ENCODE measurements at places on chromosomes 11 and 22.

GRCh38 chr11:67352546-67353316 lies 615 bp downstream of the POLD4 start:
- DNase-seq = no peak

DNA sequence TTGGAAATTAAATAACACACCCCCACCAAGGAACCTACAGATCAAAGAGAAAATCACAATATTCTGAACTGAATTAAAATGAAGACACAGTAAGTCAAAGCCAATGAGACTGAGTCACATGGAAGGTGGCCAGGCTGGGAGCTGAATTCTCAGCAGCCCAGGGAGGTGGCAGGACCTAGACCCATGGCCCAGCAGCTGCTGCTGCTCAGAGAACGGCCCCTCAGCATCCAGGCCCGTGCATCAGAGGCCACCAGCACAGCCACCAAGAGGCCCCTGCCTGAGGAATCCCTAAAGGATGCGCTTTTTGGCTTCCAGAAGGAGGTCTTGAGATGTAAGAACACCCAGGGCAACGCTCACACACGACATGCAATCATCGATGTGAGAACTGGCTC lies 35.0 kb downstream of the TBX1 start:
- DNase-seq = no peak

- no peak for DNase-seq
These were observed 623 bp downstream of the NDUFS8 start for GRCh38 chr11:68031144-68031464.

DNA sequence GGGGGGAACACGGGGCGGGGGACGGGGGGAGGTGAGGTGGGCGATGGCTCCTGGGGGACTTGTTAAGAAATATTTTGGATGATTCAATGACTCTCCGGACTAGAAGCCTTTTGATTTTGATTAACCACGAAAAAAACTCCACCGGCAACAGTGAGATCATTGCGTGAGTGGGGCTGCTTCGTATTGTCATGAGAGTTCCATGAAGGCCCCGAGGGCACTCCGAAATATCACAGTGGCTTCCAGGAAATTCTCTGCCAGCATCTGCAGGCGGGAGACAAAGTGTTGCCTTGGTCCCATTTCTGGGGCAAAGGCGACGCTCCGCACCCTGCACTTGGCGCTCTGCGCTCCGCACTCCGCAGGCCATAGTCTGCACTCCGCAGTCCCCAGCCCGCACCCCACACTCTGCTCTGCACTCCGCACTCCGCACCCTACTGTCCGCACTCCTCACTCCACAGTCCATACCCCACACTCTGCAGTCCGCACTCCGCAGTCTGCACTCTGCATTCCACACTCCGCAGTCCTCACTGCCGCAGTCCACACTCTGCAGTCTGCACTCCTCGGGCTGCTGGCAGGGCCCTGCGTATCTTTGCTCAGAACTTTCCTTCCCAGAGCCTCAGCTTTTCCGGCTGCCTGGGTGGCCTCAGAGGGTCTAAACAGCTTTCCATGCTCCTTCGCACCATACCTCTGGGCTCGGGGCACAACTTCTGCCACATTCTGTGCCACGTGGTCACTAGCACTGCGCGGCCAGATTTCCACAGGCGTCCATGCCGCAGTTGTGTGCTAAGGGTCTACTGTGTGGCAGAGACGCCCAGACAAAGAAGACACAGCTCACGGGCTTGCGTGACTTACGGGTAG lies 61.1 kb downstream of the LINC01488 start:
- peak; percentile 7 for DNase-seq

- DNase-seq = peak; percentile 53
These were observed 28.2 kb upstream of the TMPRSS4 start for GRCh38 chr11:118048472-118049370.

DNA sequence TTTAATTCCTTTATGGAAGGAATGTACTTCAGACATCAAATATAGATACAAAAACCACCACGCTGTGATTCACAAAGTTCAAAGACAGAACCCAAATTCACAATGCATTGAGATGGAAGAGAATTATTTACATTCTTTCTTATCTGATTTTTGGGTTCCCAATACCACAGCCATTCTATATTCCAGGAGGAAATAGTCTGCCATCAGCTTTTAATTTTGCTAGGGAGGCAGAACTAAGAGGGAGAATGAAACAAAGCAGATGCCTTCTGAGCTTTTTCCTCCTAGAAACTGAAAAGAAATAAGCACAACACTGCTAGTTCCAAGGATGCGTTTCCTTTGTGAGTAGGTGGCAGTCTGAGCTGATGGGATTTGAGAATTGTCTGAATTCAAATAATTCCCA lies 283.0 kb upstream of the NARS2 start:
- DNase-seq = no peak

DNA sequence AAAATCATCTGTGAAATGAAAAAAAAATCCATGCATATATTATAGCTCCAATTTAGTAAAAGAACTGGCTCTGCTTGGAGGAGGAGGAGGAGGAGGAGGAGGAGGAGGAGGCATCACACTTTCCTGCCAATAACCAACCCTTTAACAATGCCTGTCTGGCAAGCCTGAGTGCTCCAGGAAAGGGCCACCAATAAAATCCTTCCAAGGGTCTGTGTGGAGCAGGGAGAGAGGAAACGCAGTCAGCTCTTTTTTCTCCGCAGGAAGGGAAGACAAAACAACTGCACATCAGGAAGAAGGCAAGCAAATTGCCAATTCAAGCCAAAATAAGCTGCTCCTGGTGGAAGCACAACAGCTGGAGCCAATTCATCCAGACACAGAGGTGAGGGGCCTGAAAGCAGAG lies 139.0 kb downstream of the KCNC1 start:
- DNase-seq = no peak

DNA sequence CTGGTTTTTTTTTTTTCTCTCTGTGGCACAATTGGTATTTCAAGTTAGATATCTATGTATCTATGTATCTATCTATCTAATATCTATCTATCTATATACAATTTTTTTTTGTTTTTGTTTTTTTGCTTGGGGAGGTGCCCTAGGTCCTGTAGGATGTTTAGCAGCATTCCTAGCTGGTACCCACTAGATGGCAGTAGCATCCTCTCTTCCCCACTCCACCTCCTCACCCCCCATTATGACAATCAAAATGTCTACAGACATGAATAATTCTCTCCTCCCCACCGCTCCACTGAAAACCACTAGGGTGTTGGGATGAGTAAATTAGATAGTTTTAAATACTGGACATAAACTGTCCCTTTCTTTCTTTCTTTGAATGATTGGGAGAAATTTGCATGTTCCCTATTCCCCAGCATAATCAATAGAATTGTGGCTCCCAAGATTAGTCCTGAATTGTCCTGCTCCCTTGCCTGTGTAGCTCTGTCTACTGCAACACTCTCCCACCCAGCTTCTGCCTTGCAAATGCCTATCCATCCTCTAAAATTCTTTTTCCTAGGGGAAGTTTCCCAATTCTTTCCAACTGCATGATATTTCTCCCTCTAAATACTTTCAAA lies 1152.4 kb downstream of the LRRC4C start:
- DNase-seq = no peak

DNA sequence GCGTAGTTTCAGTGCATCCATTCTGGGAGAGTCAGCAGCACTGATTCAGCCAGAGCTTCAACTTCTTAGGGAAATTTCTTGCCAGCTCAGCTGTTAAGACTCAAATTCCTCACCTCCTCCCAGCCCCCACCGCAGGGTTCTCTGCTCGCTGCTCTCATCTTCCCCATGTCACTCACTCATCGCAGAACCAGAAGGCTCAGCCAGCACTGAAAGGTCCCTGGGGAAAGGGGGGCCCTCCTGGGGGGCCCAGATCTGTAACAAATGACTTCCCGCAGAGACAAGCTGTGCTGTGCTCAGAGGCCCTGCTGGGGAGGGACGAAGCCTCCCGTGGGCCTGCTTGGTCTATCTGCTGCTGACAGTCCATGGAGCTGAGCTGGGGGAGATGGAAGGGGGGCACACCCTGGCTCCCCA lies 220.6 kb downstream of the NTM start:
- DNase-seq = no peak

DNA sequence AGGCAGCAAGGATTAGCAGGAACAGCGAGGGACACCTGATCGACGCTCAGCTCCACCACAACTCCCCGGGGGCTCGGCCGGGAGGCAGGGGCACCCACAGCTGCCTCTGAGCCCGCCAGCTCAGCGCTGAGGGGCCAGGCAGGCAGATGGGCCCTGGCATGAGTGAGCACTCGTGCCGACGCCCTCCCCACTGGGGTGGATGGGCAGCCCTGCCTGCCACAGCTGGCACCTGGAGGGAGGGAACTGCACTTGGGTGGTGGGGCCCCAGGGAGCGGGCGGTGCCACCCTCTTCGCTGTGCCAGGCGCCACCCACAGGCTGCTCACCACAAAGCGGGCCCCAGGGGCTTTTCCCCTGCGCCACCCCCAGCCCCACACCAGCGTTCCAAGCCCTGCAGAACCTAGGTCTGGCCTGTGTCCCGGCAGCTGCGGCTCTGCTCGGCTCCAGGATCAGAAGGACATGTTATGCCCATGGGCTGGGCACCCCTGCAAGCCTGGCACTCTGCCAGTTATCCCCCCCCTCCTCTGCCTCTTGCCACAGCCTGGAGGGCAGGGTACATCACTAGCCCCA lies 28.8 kb downstream of the WNT7B start:
- DNase-seq = no peak

DNA sequence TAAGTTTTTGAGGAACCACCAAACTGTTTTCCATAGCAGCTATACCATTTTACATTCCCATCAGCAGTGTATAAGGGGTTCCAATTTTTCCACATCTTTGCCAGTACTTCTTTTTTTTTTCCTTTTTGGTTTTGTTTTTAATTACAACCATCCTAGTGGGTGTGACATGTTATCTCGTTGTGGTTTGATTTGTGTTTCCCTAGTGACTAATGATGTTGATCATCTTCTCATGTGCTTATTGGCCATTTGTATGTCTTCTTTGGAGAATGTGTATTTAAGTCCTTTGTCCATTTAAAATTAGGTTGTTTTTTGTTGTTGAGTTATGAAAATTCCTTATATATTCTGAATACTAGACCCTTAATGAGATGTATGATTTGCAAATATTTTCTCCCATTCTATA lies 59.3 kb downstream of the STIM1 start:
- DNase-seq = no peak

GRCh38 chr22:27487600-27488452 lies 313.7 kb downstream of the MN1 start:
- DNase-seq = no peak

DNA sequence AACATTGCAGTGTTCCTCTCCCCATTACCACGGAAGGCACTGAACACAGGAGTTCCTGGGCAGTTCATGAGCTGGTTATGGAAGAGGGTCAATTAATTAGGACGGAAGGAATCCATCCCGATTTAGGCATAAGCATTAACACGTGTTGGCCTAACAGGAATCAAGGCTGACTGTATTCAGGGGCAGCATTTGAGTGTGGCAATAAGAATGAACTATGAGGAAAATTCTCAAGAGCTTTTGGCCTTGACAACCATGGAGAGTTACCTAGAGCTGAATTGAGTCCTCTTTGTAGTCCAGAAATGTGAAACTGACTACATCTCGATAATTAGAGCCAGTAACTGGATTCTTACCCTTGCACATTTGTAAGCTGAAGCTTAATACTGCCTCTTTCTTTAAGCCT lies 82.4 kb upstream of the CRTAM start:
- DNase-seq = no peak

- DNase-seq = peak; percentile 82
These were observed 817 bp downstream of the RELT start for GRCh38 chr11:73376803-73377629.

GRCh38 chr11:15730995-15731385 lies 616.3 kb downstream of the INSC start:
- no peak for DNase-seq

- DNase-seq = no peak
These were observed 300.6 kb downstream of the DDX10 start for GRCh38 chr11:108965306-108966001.

GRCh38 chr22:41713004-41713403 lies 13.7 kb downstream of the MEI1 start:
- DNase-seq = no peak

- DNase-seq = no peak
These were observed 5.7 kb upstream of the CHRM1 start for GRCh38 chr11:62926680-62927455.

- no peak for DNase-seq
These were observed 26.2 kb downstream of the PPARA start for GRCh38 chr22:46176508-46177003.

Data from activated CD8-positive, alpha-beta memory T cell treated with anti-CD3 and anti-CD28 coated beads, Interleukin-2, amount 50 U/mL, for 48 hours (primary cell).